ENCODE measurements at places on chromosomes 7 and 10.

DNA sequence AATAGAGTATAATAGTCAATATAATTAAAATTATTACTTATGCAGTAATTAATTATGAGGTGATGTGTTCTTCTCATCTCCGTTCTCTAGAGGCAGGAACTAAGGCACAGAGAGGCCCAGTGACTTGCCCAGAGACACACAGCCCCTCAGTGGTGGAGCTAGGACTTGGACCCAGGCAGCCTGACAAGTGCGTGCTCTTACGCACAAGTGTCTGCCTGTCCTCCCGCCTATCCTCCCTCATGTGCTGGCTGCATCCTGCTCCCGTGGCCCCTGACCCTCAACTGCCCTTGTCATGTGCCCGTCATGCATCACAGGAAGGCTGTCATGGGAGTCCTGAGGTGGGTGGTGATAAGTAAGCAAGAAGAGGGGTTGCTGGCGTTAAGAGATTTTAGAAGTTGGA, 14.3 kb downstream of the IL2RA start:
- no peak for DNase-seq

GRCh38 chr10:54665095-54665494, 135.9 kb downstream of the PCDH15 start:
- no peak for DNase-seq

- no peak for DNase-seq
Measured at GRCh38 chr10:128431083-128431482, 304.9 kb upstream of the MKI67 start.

- no peak for DNase-seq
Measured at GRCh38 chr10:97538411-97538810, 34.2 kb upstream of the ANKRD2 start.

DNA sequence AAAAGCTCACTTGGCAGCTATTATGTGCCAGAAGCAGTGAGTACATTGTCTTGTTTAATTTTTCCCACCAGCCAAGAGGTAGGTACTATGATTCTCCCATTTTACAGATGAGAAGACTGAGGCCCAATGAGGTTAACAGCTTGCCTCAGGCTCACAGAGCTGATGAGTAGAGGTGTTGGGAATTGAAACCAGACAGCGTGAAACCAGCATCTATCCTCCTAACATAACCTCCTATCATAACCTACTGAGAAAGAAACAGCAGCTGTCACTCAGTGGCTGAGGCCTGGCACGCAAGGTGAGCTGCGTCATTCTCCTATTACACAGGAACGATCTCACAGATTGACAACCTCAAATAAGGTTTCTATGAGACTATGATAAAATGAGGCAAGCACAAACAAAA, 6.2 kb downstream of the PYROXD2 start:
- no peak for DNase-seq

- no peak for DNase-seq
Measured at GRCh38 chr10:131888186-131888604, 12.6 kb upstream of the PPP2R2D start.

GRCh38 chr7:88566162-88566729, 193.3 kb upstream of the ZNF804B start:
- no peak for DNase-seq

GRCh38 chr10:78263521-78263988, 229.9 kb downstream of the RPS24 start:
- DNase-seq: no peak

DNA sequence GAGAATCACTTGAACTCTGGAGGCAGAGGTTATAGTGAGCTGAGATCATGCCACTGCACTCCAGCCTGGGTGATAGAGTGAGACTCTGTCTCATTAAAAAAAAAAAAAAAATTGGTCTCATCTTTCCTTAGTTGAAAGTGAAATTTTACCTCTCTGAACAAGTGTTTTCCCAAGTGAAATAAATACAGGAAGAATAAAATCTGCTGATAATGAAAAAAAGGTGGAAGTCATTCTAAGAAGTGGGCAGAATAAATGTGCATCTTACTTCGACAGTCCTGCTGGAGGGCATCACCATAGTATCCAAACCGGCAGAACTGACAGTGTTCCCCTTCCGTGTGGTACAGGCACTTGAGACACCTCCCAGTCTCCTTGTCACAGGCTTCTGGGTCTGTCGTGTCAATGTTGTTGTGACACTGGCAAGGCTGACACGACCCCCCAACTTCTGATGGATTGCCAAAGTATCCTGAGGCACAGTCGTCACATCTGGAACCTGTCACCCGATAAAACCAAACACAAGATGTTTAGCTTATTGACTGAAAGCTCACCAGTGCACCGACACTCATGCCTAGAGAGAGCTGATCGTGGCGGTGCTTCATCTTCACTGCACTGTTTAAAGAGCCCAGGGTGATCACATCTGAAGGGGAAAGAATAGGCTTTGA, 49.6 kb downstream of the LAMB1 start:
- DNase-seq: no peak

DNA sequence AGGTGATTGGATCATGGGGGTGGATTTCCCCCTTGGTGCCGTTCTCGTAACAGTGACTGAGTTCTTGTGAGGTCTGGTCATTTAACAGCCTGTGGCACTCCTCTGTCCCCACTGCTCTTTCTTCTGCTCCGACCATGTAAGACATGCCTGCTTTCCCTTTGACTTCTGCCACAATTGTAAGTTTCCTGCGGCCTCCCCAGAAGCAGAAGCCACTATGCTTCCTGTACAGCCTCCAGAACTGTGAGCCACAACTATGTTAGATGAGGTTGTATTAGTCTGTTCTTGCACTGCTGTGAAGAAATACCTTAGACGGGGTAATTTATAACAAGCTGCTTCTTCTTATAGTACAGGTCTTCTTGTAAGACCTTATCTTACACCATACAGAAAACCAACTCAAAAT, 241.7 kb upstream of the KLF14 start:
- DNase-seq: no peak

DNA sequence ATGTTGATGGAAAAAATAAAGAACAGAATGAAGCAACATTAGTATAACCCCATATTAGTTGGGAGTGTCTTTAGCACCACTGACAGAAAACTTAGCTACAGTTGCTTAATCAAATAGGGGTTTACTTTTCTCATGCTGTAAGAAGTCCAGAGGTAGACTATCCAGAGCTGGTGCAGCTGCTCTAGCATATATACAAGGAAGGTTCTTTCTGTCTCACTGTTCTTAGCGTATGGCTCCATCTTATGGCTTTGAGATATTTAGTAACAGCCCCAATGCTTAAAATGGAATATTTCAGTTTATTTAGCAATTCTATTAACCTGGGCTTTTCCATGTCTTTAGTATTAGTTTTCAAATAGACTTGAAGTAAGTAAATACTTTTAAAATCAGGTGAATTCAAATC, 15.2 kb upstream of the WNT2 start:
- no peak for DNase-seq

- no peak for DNase-seq
Measured at GRCh38 chr10:129825221-129825620, 138.9 kb downstream of the EBF3 start.

DNA sequence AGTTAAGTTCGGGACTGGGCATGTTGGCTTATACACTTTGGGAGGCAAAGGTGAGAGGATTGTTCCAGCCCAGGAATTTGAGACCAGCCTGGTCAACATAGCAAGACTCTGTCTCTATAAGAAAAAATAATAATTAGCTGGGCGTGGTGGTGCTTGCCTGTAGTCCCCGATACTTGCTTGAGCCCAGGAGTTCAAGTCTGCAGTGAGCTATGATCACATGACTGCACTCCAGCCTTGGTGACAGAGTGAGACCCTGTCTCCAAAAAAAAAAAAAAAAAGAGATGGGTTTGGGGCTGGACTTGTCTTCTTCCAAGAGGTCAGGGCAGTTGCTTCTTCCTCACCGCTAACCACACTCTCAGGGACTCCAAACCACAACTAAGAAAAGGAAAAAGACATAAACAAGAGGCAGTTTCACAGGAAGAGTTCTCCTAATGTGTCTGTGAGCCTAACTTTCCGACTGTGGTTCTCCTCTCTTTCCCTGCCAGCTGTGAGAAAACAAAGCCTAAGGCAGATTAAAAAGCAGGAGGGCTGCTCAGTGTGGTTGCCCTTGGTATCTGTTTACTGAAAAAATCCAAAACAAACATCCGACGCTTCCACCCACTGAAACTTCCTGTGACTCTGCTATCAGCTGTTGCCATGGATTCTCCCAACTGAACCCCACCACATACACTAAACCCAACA, 2.4 kb upstream of the SERPINE1 start:
- DNase-seq: peak; percentile 55

DNA sequence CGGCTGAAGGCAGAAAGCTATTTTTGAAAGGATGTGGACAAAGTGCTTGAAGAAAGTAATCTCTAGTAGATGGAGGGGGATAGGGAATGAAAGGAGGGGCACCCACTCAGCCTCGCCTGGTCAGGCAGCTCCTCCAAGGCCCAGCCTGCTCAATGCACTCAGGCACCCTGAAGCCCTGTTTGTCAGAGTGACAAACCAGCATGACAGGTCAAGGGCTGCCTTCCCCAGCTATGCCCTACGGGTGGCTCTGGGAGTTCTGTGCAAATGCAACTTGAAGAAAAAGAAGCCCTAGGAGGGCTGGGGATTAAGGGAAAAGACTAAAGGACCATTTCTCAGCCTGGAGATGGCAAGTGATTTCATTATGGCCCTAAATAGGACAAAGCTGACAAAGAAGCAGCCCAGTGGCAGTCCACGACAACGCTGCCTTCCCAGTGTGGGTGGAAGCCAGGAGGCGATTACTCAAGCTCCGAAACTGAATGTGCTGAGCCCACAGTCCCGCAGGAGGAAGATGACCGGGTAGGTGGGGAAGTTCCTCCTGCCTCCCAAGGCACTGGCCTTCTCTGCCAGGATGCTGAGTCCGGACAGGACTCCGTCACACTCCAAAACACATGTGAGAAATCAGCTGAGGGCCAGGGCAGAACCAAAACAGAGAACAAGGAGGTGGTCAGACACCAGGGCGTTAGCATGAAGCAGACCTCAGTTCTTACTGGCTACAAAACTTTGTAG, 16.3 kb downstream of the LIPA start:
- no peak for DNase-seq

DNA sequence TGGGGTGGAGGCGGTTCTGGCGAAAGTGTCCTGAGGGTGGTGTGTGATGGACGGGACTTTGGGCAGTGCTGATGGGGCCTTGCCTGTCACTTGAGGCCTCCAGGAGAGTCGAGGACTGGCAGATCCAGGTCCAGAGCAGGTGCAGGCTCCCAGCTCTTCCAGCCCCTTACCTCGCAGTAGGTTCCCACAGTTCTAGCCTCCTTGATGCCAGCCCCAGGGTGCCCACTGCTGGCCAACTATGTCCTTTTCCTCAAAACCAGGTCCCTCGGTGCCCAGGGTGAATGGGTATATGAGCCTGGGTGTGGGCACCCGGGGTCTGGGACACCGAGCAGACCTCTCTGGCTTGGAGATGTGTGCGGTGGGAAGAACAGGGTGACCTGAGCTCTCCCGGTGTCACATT, 8.3 kb downstream of the FAM20C start:
- no peak for DNase-seq

- peak; percentile 9 for DNase-seq
Measured at GRCh38 chr7:111175908-111176441, 85.0 kb downstream of the LRRN3 start.

GRCh38 chr10:113073549-113074189, 123.6 kb downstream of the TCF7L2 start:
- no peak for DNase-seq

DNA sequence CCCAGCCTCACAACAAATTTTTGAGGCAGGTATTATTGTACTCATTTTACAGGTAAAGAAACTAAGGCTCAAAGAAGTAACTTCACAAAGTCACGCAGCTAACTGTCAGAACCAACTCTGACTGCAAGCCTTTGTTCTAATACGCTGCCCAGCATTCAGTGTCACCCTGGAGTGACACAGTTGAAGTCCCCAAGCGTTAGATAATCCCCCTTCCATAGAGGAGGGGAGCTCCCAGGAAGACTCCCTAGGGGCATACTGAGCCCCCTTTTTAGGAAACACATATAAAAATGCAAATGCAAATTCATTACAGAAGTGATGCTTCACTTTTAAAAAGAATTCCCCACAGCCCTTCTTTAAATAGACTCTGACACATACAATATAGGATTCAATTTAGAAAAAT, 101.0 kb upstream of the MACROH2A2 start:
- no peak for DNase-seq

DNA sequence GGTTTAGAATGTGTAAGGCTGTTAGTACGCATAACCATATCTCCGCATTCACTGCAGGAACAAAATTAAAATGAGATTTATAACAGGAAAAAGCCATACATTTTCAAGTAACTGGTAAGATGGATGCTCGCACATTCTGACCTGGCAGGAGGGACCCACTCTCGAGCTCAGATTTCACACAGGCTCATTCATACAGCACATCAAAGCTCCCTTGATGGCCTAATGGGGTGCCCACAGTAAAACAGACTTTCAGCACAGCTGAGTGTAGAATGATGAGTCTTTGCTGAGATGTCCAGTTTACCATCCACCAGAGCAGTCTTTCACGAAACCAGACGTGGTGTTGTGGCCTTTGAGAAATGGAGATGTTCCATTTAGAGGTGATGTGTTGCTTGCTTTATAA, 8.9 kb downstream of the FOXI2 start:
- no peak for DNase-seq

- peak; percentile 82 for DNase-seq
Measured at GRCh38 chr7:29342761-29343160, 148.2 kb downstream of the CHN2 start.
